ENCODE measurements at places on chromosomes 4 and X. TPM values are rescaled to one million over a fixed set of nuclear protein-coding genes. Genes with fewer than 3 reads are reported as not detected.

The COL4A6 gene
- polyA plus RNA-seq, result 6.8 TPM

The ZAR1 gene
- polyA plus RNA-seq, result 0.03 TPM

DNA sequence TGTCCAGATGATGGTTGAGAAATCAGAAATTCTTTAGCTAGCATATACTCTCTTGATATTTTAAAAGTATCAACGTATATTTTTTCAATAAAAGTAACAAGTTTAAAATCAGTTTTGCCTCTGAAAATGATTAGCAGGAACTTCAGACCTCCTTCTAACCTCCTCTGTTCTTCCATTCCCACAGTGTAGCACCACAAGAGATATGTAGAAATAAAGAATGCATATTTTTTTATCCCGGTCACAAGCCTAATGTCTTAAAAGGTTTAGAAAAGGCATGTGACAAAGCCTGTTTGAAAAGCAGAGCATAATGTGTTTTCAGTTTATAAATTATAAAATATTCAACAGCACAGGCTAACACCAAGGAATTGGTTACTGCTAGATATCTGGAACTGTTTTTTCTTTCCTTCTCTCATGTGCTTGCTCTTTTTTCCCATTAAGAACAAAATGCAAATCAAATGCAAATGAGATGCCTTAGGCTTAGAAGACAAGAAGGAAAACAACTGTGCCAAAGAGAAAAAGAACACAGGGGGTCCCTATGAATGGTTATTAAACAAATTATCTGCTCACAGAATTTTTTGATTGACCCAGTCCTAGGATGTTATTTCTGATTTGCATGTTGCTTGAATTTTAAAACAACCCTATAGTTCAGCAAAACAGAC is 351.7 kb upstream of the FAM241A start:
- DNase-seq, result no peak

DNA sequence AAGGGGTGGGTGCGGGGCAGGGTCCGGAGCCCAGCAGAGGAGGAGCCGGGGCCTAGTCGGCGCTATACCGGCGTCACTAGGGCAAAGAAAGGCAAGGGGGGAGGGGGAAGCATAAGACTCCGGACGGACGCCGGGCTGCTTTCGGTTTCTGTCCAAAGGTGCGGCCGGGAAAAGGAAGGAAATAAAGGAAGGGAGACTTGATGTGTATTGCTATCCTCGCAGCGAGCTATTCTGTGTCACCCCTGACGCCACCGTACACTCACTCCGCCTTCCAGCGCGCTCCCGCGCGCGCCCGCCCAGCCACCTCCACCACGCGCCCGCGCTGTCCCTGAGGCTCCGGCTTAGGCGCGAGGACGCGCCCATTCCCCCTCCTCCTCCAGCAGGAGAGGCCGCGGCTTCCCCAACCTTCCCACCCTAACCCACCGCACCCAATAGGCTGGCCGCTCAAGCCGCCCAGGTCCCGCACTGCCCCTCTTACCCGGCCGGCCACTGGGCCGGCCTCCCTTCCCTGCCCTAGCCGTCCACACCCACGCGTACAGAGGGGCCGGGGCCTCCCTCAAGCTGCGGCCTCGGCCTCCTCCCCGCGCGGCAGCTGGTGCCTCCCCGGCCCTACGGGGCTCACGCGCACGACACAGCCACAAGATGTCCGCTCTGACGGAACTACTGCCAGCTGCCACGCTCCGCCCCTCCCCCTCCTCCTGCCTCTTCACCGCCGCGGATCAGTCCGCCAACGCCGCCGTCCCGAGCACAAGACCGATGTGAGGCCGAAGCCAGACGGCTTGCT is at the start of gene UBE2D3:
Gene UBE2D3, minus strand, starts transcription at position 662 of the 784 bp plus-strand sequence. CDS start 1,043 bp downstream, outside the sequence.
- DNase-seq, result peak; percentile 98

GRCh38 chr4:129043523-129043922 is 49.8 kb downstream of the SCLT1 start:
- no peak for DNase-seq

Data from large intestine (tissue), 12 donors.